ENCODE measurements at places on chromosomes 1 and 21. TPM values are rescaled to one million over a fixed set of nuclear protein-coding genes. Genes with fewer than 3 reads are reported as not detected.

Gene SPRR1B
- total RNA-seq, result not detected

Gene BCAR3
- total RNA-seq, result 2.4 TPM

DNA sequence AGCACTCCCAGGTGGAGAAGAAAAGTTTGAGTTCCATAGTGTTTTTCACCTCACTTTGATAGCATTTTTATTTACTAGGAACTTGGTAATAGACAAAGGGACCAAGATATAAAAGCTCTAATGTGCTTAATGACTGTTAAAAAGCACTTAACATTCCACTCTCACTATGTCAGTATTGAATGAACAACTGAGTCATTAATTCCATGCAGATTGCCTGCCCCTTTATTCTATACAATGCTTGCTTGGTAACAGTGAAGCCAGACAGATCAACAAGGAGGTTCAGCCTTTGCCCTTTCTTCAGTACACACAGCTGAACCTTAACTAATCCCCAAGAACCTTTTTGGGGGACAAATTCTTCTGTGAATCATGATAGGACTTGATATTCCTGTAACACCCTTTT, 425.5 kb downstream of the NUF2 start:
- DNase-seq, result no peak

- DNase-seq, result no peak
Measured at GRCh38 chr1:43376723-43377235, 9.0 kb upstream of the ELOVL1 start.

- DNase-seq, result no peak
Measured at GRCh38 chr1:56686169-56686568, 41.1 kb downstream of the PRKAA2 start.

DNA sequence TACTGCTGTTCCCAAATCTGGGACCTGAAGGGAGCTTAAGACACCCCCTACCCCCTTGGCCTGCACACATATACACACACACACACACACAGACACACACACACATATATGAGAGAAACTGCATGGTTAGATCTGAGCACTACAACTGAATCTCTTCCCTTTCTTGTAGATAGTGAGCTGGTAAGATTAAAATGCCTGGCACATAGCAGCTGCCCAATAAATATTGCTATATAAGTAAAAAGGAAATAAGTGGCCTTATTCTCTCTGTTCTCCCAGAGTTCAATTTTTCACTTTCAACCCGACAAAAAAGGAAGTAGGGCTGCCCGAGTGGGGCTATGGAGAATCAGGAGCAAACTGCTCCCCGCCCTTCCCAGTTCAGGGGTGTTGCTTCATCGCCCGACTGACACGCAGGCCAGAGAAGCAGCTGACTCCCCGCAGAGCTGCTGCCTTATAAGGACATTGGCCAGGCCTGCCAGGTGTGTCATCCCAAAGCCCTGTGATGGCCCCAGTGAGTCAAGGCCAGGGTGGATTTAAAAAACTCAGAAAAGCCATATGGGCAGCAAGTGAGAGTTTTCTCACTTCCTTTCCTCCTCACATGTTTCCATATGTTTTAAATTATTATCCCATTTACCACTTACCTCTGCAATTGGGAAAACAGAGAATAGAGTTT, 106.5 kb upstream of the SLC44A3 start:
- DNase-seq, result peak; percentile 15

GRCh38 chr1:31651766-31652165, 7.1 kb upstream of the PEF1 start:
- DNase-seq, result no peak

DNA sequence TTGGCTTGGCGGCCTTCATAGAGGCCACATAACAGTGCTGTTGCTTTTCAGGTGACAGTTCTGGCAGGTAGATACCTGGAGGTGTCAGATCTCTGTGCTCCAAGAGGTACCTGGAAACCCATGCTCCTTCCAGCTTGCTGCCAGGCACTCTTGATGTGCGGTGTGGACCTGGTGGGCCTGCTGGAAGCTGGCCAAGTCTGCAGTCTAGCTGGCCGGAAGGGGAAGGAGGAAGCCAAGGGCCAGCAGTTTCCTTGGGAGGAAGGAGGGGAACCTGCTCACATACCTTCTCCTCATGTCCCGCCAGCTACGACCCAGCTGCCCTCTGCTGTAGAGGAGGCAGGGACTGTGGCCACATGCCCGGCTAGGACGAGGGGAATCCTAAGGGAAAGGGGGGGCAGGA, 166.4 kb upstream of the AJAP1 start:
- DNase-seq, result no peak

DNA sequence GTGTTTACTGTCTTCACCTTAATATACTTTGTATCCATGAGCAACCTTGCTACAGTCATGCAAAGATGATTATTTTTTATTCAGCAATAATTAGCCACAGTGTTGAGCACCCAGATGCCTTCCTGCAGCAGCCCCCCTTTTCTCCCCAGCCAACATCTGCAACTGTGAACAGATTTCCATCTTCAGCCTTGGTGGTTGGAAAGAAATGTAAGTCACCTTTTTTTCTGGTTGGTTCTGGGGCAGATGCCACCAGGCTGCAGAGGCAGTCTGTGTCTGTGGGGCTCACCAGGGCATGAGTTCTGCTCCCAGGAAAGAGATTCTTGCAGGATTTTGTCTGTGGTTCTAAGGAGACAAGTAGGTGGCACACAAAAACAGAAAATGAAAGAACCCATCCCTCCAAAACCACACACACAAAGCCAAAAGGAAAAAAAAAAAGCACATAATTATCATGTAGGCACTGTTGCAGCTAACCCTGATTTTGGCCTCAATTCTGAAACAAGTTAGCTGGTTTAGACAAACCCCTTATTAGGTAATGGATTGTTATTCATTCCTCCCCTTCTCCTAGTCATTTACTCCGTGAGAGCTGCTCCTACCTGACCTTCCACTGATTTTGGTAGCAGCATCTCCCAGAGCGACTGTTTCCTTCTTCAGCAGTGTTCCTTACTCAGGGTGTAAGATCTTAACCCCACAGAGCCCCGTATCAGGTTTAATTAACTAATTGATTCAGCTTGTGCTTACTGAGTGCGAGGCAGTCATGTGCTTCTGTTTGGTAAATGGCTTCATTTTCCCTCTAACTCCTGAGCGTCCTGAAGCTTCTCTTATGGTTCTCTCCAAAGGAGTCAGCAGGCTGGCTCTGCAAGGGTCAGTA, 36.5 kb downstream of the GALNT2 start:
- DNase-seq, result no peak

DNA sequence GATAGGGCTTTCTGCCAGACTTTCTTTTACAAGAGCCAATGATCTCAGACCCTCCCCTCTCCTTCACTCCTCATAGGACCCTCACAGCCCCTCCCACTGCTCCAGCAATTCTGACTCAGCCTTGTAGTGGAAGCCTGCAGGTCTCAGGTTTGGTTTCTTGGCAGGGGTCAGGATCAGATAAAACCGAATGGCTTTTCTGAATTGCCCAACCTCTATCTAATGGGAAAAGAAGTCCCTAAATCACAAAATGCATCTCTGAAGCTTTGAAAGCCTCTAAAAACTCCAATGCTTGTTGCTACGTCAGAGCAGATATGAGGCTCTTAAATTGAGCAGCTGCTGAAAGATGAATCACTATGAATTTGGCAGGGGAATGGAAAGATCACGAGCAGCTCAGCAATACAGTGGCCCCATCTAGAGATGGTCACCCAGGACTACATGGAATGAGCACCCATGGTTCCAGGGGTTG, 74.5 kb downstream of the NID1 start:
- no peak for DNase-seq

DNA sequence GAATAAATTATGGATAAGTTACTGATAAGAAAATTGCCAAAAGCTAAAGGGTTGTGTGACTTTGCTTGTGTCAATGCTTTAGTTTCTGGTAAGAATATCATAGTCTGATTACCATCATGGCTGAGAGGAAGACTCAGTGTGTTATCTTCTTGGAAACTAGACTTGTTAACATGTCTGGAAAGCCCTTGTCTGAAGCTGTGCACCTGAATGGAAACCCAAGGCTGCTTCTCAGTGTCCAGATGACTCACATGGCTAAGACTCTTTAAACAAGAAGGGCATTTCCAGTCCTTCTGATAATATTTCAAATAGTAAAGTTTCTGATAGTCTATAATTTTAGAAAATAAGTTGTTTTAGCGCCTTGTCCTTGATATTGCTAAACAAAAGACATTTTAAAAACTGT, 1092.7 kb downstream of the PLA2G4A start:
- no peak for DNase-seq

Gene EMC1
- total RNA-seq, result 30.7 TPM

GRCh38 chr1:41862384-41863221, 56.1 kb downstream of the HIVEP3 start:
- peak; percentile 13 for DNase-seq

- DNase-seq, result no peak
Measured at GRCh38 chr1:178704833-178705232, 20.2 kb upstream of the RALGPS2 start.

- no peak for DNase-seq
Measured at GRCh38 chr1:209855006-209855405, 27.2 kb downstream of the UTP25 start.

Gene HECTD3
- 56.6 TPM for total RNA-seq
